NCI-H1694 treated with DMSO at 0.1 percent for 48 hours (cell line): ENCODE measurements at places on chromosomes 4 and X.

- no peak for DNase-seq
Measured at GRCh38 chr4:139802488-139802887, 136.9 kb downstream of the MGST2 start.

GRCh38 chr4:28479666-28480065 lies 1619.0 kb downstream of the STIM2 start:
- DNase-seq = no peak

DNA sequence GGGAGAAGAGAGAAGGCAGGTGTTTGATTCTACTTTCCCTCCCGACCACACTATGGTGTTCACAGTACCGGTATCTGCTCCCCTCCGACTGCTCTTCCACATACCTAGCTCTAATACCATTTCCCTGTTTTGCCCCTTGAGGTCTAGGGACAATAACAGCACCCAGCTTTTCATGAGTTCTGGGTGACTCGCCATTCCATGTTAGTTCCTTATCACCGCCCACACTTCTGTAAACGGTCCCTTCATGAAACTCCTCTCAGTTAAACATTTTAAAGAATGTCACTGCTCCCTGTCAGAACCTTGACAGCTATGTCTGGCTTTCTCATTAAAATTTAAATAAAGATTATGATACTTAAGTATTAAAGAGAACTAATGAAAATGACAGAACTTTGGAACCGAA lies 136.7 kb downstream of the ADAMTS3 start:
- no peak for DNase-seq

- DNase-seq = no peak
Measured at GRCh38 chr4:38514465-38515146, 149.4 kb upstream of the KLF3 start.

- no peak for DNase-seq
Measured at GRCh38 chrX:134019567-134020206, 34.3 kb upstream of the GPC3 start.

- no peak for DNase-seq
Measured at GRCh38 chr4:101174679-101175345, 172.5 kb downstream of the PPP3CA start.

GRCh38 chrX:91435395-91435794 lies 756 bp downstream of the PABPC5 start:
- DNase-seq = no peak

- no peak for DNase-seq
Measured at GRCh38 chr4:75686346-75686745, 13.1 kb upstream of the G3BP2 start.

GRCh38 chr4:54056360-54056759 lies 8.0 kb downstream of the CHIC2 start:
- DNase-seq = no peak
